ENCODE measurements at places on chromosomes 2 and 18.

GRCh38 chr2:150135223-150135883 lies 352.1 kb downstream of the RND3 start:
- no peak for DNase-seq

GRCh38 chr2:95385570-95385984 lies 16.9 kb upstream of the FAHD2A start:
- DNase-seq, result no peak

GRCh38 chr2:160703648-160704585 lies 210.3 kb upstream of the RBMS1 start:
- DNase-seq, result no peak

- no peak for DNase-seq
Measured at GRCh38 chr18:14944838-14945237, 196.9 kb downstream of the ANKRD30B start.

- DNase-seq, result no peak
Measured at GRCh38 chr2:71615767-71616730, 162.7 kb downstream of the DYSF start.

GRCh38 chr18:40676668-40677067 lies 1278.4 kb upstream of the PIK3C3 start:
- no peak for DNase-seq

DNA sequence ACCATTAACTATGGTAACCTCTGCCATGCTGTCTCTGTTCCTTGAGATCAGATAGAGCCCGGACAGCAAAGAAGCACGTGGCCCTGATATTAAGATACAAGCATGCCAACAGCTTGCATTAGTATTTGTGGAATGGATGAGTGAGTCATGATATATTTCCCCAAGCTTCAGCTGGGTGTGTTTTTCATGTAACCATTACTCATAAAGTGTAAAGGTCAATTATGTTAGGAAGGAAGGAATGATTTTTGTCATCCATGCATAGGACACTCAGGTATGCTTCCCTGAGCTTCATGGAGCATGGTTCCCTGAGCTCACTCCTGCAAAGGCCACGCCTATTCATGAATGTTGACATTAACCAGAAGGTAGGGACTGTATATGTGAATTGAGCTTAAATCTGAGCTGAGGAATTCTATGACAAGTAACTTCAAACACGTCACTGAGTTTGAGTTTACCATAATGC lies 74.6 kb downstream of the ARL4C start:
- no peak for DNase-seq

- DNase-seq, result no peak
Measured at GRCh38 chr2:213227458-213227857, 56.8 kb upstream of the SPAG16 start.

- no peak for DNase-seq
Measured at GRCh38 chr2:239949537-239949936, 75.6 kb downstream of the NDUFA10 start.

- DNase-seq, result no peak
Measured at GRCh38 chr2:54676656-54677055, 46.8 kb upstream of the EML6 start.

GRCh38 chr2:240672701-240673190 lies 9.9 kb downstream of the AQP12B start:
- DNase-seq, result no peak

DNA sequence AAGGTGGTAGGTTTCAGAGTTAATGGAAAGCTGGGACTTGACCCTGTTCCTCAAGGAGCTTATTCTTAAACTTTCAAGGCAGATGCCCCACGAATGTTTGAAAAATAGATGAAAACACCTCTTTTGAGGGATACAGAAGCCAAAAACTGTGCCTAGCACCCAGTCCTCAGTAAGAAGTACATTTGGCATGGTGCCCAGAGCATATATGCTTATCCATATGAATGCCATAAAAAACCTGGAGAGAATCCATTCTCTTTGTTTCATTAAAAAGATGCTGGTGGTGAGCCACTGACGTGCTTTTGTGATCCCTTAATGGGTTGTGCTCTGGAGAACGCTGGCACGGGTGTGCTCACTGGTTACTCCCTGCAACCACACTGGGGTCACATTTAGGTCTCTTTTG lies 69.0 kb downstream of the IL1R2 start:
- DNase-seq, result no peak

- DNase-seq, result no peak
Measured at GRCh38 chr2:171325886-171326585, 107.8 kb downstream of the METTL8 start.

DNA sequence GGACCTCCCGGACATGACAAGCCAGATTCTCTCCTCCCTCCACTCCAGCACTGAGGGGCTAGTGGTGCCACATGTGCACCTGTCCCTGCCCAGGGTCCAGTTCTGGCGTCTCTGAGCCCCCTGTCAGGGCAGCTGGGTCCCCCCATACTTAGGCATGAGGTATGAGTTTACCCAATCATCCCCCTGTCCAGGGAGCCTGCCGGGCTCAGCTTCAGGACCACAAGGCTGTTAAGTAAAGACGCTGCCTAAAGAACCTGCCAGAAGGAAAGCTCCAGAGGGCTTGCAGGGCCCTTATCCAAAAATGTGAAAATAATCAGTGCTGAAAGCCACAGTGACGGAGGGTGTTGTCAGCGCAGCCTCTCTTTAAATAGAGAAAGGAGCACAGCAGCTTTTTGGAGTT lies 40.0 kb downstream of the SH3BP4 start:
- DNase-seq, result no peak

- no peak for DNase-seq
Measured at GRCh38 chr2:25615920-25616319, 57.5 kb downstream of the DTNB start.

GRCh38 chr2:95018861-95019550 lies 6.5 kb upstream of the MAL start:
- DNase-seq, result no peak

GRCh38 chr2:118049816-118050140 lies 35.9 kb upstream of the CCDC93 start:
- no peak for DNase-seq

- DNase-seq, result no peak
Measured at GRCh38 chr2:47964722-47965434, 58.6 kb upstream of the FBXO11 start.

GRCh38 chr2:76197428-76197827 lies 486.7 kb upstream of the GCFC2 start:
- no peak for DNase-seq

DNA sequence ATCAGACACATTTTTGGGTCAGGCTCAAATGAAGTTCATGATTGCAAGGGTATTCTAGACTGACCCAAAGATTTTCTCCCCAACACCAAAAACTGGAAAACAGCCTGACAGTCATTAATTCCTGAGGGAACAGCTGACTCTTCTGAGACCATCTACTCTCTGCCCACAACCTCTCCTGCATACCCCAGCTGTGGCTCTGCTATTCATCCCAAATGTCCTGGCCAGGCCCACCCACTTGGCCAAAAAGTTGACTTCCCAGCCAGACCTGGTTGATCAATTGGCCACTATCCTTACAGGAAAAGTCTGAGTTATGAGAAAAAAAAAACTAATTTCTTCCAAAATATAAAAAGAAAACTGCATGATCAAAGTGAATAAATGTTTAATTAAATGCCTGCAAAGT lies 103.8 kb upstream of the ST3GAL5 start:
- DNase-seq, result no peak

DNA sequence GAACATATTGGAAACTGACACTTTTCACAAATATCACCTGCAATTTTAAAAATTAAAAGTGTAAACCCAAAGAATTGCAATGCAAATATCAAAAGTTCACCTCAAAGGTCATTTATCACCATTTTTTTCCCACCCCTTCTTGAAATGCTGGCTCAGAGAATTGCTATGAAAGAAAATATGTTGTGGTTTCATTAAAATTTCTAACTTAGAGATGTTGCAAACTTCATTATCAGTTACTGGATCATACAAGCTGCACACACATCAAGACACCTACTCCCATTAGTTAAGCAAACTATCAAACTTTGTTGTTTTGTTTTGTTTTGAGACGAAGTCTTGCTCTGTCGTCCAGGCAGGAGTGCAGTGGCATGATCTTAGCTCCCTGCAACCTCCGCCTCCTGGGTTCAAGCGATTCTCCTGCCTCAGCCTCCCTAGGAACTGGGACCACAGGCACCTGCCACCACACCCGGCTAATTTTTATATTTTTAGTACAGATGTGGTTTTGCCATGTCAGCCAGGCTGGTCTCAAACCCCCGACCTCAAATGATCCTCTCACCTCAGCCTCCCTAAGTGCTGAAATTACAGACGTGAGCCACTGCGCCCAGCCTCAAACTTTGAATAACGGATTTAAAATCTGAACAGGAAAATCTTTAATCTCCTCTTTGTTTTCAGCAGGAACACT lies 37.0 kb downstream of the STK39 start:
- DNase-seq, result no peak

DNA sequence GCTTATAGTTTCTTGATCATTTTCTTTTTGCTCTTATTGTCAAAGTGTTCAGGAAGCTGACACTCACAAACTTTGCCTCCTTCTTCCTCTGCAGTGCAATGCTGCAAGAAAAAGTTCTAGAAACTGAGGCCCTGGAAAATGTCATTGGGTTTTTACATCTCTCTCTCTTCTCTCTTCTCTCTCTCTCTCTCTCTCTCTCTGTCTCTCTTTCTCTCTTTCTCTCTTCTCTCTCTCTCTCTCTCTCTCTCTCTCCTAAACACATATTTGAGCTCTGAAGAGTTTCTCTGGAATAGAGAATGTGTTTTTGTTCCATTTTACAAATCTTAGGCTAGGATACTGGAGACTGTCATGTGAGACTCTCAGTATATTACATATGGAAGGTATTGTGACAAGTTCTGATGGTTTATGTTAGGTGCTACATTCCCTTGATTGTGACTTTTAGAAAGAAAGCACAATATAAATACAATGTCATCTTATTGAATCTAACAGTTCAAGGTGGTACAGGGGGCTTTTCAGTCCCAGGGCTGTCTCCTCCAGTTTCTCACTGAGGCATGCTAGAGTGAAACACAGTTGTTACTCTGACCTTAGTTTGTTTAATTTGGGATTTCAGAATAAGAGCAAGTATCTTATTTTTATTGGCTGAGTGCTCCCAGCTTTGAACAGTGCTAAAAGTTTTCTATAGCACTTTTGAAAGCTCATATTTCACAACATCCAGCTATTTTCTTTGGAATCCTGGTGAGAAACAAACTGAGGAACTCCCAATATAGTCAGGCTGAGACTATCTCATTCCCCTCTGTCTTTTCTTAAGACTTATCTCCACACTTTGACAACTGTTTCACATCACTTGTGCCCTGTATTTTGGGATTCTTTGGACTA lies 41.4 kb upstream of the EHBP1 start:
- DNase-seq, result no peak

DNA sequence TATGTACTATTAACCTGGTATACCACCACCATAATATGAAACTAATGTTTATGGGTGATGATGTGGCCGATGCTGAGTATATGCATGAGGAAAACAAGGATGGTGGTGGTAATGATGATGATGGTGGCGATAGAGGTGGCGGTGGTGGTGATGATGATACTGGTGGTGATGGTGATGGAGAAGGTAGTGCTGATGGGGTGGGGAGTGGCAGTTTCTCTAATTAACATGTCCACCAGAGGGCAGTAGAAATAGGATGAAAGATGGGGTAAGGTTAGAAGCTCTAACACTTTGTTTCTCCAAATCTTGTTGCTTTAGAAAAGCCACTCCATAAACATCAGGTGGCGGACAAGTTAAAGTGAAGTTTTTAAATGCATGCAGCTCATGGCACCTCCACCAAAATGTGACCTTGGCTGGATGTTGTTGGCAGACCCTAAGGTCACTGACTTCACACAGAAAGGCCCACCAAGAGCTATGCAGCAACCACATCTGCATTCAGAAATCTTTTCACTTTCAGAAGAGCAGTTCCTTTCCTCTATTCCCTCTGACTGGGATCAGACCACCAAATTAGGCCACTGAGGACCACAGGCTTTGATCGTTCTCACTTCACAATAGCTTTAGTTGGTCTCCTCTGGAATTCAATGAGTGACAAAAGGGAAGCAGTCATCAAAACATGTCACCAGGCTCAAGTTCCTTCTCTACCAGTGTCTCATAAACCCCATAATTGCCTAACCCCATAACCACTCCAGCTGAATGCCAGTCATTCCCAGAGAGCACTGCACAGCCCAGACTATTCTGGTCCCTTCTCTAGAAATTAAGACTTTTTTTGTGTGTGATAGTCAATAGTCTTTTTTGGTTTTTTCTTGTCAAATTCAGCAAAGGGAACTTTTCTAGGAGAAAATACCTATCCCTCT lies 7.5 kb upstream of the BCL11A start:
- DNase-seq, result peak; percentile 36

DNA sequence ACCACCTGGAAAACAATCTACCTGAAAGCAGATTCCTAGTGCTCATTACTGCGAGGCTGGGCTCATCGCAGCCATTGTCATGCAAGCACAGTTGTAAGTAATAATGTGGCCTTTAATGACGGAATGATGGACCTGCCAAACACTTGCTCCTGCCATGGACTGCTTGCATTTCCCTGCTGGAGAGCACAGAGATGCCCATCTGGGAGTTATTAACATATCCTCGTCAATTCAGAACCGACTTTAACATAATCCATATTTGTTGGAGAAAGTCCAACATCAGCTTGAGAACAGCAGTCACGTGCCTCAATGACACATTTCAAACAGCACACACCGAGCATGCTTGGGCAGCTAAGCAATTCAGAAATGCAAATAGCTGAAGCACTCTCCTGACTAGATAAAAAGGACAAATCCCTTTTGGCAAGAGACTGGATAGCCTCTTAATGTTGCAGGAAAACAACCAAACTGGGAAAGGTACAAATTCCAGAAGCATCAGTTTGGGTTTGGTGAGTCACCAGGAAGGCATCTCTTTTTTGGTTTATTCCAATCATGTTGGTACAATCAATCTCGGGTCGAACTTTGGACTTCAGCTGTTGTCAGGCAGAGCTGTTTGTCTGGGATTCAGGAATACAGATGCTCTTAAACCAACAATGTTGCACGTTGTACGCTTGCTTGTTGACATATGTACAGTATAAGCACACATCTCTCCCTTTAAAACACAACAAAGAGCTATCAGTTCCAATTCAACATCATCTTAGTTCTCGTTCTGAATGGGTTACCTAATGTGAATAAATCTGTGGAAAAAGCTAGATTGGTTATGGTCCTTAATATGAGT lies 395.8 kb downstream of the LNPK start:
- DNase-seq, result no peak

DNA sequence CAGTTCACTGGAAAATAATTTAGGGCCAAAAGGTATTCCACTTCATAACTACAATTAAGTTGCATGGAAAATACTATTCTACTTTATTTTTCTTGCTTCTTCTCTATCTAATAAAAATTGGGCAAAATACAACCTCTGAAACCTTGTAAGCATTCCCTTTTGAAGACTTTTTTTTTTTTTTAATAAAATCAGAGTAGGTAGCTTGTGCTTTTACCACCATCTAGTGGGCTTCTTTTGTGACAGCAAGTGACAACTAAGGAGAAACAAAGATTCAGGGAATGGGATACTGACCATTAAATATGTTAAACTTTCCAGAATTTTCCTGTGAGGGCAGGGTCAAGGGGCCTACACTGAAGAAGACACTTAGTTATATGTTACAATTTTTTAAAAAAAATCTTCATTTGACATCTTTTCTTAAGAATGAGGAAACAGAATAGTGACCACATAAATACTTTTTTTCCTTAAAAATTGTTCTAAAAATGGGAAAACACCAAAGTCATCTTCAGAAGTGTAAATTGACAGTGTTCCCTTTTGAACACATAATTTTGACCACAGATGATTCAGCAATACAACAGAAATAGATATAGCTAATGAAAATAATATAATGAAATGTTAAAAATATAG lies 1183.2 kb upstream of the ACVR2A start:
- peak; percentile 51 for DNase-seq

Measured in NCI-H446 (cell line).